Ecto neural progenitor cell (in vitro differentiated cells): ENCODE measurements at places on chromosomes 3 and 15.
A peak's percentile ranks its signal among the peaks of the same experiment; 100 is the strongest.

- DNase-seq, result no peak
Observed at GRCh38 chr3:47414666-47415587, 34.1 kb downstream of the PTPN23 start.

- peak; percentile 59 for DNase-seq
Observed at GRCh38 chr15:52294881-52295420, 653 bp downstream of the MYO5C start.

DNA sequence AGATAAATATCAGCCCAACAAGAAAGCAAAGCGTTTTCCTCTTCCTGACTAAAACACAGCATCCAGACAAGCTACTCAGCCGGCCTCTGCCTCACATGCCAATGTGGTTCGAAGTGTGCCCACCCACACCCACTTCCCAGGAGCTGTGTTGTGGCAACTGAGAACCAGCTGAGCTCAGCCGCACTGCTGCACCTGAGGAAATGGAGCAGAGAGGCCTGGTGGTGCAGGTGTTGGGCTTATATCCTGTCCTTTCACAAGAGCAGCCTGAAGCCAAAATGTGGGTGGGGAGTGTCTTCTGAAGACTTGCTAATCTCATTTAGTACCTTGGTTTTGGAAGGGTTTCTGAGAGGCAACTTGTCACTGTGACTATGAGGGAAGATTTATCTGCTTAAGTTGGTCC, 23.0 kb upstream of the RETNLB start:
- no peak for DNase-seq

GRCh38 chr3:139521816-139522215, 17.7 kb downstream of the RBP1 start:
- DNase-seq, result no peak

DNA sequence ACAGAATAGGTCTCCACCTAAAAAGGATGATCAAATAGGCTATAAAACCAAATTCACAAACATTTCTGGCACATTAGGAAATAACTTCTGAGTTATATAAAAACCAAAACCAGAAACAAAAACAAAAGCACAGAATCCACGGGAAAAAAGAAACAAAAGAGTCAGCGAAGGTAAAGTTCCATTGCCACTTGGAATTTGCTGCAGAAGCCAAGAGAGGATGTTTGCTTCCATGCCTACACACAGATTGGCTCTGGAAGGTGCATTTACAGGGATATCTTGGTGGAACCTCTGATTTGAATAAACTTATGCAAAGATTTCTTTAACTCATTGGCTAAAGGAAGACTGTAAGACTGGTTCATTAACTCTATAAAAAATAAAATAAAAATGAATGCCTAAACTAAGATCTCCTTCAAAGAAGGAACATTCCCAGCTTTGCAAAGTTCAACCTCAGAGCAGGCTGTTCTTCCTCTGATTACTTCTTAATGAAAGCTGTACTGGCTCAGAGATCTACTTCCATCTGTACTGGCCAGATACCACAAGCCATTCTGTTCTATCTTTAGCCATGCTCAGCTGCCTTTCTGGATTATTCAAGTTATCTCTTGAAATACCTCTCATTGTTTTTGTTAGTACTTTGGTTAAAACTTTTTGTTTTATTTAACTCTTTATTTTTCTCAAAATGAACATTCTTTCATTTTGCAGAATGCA, 537.5 kb upstream of the CCDC54 start:
- DNase-seq, result no peak

- no peak for DNase-seq
Observed at GRCh38 chr15:50353251-50353974, 1.6 kb downstream of the GABPB1 start.

- no peak for DNase-seq
Observed at GRCh38 chr3:25265284-25265683, 162.8 kb upstream of the RARB start.

DNA sequence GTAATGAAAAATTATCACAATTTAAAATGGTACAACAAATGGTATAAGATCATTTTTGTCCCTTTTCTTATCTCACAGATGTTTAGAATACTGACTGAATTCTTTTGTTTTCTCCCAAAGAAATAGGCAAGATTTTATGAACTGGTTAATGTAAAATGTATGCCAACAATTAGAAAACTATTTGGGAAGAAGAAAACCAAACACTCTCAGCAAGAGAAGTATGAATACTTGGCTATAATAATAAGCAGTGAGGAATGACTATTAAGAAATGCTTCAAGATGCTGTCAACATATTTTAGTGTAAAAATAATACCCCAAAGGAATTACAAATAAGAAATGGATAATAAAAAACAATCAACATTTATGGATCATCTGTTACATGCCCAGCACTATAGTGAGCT, 18.5 kb downstream of the SHQ1 start:
- no peak for DNase-seq

- no peak for DNase-seq
Observed at GRCh38 chr15:59366333-59367021, 6.2 kb downstream of the MYO1E start.

DNA sequence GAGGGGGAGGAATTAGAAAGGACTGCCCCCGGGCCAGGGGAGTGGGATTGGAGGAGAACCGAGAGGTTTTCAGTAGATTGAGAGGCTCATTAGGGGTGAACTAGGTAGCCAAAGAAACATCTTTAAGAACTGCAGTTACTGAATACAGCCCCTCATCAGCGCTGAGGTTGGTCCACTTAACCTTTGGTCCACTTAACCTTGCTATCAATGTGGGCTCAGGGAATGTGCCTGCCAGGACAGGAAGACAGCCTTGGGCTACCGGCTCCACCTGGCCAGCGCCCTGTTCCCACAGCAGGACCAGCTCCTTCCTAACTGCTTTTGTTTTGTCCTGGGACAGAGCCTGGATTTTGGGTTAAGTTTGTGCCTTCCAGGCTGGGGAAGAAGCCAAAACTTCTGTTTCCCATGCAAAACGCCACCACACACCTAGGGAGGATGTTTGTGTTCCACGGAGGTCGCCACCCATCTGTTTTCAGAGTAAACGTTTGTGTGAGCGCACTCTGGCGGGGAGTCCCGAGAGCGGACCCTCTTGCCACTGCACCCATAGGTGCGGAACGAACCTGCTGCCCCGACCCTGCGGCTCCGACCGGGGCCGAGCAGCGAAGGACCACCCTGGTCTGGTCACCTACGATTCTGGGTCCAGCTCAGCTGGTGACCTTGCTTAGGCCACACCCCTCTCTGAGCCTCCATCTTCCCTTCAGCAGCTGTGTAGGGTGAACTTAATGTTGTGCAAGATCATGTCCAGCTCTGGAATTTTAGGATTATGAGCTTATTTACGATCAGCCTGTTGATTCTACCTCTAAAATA, 107.4 kb downstream of the VGLL4 start:
- DNase-seq, result no peak

DNA sequence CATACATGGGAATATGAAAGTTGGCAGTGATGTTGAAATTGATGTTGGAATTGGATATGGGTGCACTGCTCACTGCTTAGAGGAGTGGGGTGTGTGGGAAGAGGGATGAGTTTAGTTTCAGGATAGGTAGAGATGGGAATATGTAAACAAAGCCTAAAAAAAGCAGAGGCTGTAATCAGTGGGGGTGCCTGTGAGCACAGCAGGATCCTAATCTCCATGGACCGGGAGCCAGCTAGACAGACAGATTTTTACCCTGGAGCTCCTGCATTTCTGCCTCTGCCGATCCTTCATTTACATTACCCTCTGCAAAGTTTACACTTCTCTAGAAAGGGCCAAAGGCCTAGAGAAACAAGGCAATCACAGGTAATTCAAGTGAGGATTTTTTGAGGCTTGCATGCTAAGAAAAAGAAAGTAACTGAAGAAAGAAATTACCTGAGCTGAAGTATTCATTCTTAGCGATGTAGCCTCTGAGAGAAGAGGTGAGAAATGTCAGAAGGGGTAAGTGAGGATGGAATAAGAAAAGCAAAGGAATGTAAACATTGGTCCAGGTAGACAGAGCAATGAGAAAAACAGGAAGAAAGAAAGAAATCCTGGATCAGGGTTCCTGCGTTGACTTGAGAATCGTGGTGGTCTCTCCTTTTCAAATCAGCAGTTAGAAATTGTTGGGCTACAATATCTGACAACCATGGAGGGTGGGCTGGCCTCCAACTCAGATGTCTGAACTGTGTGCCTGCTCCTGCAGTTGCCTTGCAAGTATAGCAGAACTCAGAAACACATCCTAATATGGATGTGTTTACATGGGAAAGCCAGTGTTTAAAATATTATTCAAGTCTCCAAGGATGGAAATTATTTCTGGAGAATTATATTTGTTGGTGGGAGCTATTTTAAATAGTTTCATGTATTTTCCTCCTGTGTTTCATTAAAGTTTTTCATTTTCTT, 79.8 kb downstream of the CRTC3 start:
- no peak for DNase-seq

DNA sequence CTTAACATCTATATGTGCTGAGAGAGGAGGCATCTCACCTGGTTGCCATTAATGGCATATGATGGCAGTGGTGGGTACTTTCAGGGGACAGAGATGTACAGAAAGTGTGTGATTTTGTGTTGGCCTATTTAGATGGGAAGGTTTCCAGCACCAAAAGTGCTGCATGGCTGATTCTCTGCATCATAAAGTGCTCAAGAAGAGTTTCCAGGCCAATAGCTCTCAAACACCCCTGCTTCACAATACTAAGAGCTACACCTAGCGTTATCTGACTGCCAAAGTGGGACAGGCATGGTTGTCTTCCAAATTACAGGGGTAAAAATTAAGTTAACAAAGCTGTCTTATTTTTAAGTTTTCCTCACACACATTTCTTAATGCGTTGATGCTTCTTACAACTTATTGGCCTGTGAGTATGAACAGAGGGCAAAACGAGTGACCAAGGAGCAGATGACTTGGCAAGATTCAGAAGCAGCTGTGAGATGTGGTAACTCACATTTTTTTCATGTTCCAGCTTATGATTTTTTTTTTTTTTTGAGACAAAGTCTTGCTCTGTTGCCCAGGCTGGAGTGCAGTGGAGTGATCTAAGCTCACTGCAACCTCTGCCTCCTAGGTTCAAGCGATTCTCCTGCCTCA, 41.4 kb upstream of the VEPH1 start:
- no peak for DNase-seq

- DNase-seq, result peak; percentile 50
Observed at GRCh38 chr3:158434412-158435038, 136.5 kb upstream of the MLF1 start.

DNA sequence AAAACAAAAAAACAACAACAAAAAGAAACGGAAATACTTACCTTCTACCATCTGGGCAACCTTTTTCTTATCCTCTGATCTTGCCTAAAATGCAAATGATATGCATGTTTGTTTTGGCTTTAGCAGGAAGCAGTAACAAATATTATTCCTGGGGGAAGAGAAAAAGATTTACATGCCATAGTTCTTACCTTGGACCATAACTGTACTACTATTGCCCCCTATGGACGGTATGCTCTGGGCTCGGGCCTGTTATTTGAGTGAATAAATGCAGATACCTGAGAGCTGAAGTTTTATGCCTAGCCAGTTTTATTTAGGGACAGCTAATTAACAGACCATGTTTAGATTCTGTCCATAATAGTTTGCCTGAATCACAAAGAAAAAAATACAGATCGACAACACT, 12.6 kb upstream of the STARD5 start:
- peak; percentile 6 for DNase-seq

DNA sequence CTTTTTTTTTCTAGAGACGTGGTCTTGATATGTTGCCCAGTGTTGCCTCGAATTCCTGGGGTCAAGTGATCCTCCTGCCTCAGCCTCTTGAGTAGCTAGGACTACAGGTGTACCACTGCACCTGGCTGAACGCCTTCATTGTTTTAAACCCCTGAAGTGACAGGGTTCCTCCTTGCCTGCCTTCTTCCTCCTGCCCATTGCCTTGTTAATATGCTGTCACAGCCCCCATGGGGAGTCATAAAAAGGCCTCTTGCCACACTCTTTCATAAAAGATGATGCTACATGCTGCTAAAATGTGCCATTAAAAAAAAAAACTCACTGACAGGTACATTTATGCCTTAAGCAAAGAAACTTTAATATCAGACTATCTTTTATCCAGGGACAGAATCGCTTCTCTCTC, 116.8 kb upstream of the SKOR1 start:
- DNase-seq, result no peak

DNA sequence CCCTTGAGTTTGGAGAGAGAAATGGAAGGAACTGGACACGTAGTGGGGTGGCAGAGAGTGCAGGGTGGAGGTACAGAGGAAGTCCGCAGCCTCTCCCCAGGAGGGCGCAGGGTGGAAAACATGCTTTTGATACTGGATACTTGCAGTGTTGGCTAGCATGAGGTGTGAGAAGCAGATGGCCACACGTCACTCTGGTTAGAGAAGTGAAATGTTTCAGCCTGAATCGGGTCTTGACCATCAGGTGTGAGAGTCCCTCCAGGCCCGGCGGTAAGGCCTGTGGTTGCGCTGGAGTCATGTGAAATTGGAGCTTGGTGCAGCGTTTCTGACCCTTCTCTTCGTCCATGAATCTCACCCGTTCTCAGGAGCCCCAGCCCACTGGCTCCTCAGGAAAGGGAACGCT, 93.1 kb downstream of the GABRG3 start:
- no peak for DNase-seq

DNA sequence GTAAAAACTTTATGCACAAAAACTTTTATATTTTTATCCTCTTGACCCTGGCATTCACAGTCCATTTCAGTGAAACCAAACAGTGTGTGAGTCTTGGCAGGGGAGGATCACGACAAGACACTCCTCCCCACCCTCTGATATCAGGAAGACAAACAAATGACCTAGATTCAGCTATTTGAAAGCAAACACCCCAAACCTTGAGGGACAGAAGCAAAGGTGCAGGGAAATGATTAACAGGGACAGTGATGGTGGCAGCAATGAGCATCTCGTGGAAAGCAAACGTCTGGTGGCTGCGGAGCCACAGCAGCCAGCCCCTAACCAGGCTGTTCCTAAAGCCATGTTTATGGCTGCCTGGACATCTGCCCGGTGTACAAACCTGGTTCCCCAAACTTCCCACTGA, 52.1 kb downstream of the FSIP1 start:
- no peak for DNase-seq

DNA sequence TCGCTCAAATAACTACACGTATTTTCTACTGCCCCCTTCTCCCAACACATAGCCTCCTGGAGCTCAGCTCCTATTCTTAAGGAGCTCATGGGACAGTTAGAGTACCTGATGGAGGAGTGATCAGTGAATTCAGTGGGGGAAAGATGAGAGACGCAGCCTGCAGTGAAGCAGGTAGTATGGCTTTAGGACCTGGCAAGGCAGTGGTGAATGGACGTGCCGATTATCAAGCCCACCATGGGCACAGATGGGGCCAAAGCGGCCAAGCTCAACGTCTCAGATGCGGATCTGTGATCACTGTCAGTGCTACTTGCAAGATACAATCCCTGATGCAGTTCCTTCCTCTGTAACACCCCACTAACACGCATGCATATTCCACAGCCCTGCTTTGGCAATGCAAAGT, 45.8 kb upstream of the ATP2B2 start:
- peak; percentile 31 for DNase-seq
